ENCODE measurements at places on chromosomes 7 and 10.
A peak's percentile ranks its signal among the peaks of the same experiment; 100 is the strongest.

- DNase-seq, result no peak
Measured at GRCh38 chr10:97566336-97566996, 6.1 kb upstream of the ANKRD2 start.

DNA sequence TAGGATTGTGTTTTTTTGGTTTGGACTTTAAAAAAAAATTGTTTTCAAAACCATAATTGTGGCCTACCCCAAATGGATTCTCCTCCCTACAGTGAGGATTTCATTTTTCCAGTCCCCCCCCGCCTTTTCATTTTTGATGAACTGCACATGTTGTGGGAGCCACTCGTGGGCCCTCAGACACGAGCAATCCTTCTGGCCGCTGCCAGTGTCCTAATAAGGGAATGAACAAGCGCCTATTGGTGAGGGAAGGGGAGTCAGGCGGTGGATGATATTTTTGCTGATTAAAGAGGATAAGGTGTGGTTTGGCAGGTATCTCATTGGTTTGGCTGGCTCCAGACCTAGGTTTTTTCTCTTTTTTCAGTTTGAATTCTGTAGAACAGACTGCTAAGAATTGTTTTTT, 78.7 kb upstream of the AGBL3 start:
- DNase-seq, result no peak

DNA sequence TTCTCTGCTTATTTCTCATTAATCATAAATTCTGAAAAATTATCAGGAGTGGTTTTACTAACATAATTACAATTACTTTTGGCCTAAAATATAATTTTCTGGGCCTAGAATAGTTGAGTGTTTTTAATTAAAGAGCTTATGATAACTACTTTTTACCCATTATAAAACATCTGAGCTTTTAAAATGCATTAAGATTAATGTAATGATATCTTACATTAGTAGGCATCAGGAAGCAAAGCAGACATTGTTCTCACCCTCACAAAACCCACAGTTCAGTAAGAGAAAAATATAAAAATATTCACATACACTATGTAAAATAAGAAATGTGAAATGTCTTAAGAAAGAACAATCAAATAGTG, 443.7 kb upstream of the SEMA3A start:
- DNase-seq, result no peak

DNA sequence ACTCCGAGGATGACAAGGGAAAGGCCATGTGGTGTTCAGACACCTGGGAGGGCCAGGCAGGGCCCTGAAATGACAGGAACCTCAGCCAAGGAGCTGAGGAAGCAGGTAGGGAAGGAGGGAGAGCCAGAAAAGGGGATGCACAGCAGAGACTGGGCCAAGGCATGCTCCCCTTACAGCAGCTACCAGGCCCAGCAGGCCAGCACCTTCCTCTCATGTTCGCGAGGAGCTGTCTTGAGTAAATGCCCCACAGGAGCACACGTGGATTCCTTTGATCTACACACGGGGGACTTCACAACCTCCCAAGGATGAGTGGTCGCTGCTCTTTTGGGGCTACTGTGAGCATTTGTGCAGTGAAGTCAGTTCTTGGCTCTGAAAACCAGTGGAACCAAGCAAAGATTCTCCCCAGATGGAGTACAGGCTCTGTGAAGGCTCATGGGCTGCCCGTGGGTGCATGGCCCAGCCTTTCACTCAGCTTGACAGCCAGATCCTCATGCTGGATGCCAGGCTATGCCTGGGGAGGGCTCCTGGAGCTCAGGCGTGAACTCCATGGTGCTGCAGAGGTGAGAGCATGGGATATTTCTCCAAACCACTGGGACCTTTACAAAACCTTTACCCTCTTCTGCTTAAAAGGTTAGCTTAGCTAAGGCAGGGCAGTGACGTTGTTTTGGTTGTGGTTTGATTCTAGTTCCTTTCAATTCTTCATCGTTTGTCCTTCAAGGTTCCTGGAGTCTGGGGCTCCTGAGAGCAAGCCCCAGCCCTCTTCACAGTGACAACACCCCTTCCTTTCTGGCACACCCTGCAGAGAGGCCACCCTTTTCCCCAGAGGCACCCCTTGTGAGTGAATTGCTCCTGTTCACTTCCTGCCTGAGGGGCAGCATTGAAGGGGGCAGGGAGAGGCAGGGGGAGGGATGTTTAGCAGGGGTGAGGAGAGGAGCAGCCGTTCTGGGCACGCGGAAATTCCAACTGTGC, 74.2 kb upstream of the ZPBP start:
- DNase-seq, result no peak

GRCh38 chr10:70378122-70378521, 4.3 kb downstream of the LRRC20 start:
- no peak for DNase-seq

- DNase-seq, result no peak
Measured at GRCh38 chr7:45626441-45627430, 52.6 kb downstream of the ADCY1 start.

GRCh38 chr7:150901160-150902035, 49.1 kb downstream of the AOC1 start:
- peak; percentile 62 for DNase-seq

DNA sequence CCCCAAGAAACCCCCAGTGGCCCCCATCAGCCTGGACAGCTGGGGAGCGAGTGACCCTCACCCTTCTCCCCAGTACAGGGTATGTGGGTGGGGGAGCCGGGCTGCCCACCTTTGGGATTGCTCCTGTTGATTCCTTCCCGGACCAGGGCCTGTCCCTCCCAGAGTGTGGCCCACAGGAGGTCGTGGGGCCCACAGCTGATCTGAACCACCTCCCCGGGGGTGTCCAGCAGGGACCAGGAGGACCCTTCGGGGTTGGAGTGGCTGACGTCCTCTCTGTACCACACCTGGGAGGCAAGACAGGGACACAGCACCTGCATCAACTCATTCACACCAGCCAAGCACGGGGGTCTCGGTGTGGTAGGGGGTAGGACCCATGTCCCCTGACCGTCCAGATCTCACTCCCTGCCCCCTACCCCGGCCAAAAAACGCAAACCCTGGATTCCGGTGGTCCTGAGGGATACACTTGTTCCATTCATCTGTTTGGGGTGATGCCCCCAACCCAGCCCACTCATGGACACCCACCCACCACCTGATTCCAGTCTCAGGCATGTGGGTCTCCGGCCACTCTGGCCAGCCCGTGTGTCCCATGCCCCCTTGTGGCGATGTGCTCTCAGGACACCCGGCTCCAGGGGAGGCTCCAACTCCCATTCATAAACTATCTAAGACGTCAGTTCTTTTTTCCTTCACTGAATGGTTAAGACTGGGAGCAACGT, 10.9 kb downstream of the TECPR1 start:
- DNase-seq, result peak; percentile 50

DNA sequence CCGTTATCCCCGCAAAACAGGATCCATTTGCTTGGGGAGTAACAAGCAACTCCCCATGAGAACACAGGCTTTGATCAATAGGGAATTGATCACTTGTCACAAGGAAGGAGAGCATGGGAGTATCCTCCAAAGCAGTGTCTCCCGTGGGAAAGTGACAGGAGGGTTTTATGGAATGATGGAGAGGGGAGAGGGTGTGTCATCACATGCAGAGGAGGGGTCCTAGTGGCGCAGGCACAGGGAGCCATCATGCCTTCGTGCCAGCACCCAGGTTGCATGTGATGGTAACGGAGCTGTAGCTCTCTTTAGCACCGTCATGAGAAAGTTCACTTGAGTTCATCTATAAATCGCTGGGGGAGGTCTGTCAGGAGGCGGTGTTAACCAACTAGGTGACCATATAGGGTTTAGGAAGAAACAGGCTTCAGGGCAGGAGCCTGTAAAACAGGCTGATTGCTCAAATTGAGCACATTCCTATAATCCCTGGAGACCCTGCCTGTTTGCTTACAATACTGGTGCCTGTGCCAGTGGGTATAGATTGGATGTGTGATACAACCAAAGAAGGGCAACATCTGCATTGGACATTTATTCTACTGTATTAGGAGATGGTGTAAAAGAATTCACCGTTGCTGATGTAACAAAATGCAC, 428.5 kb downstream of the GALNT17 start:
- no peak for DNase-seq

GRCh38 chr10:86329093-86329710, 37.4 kb downstream of the GRID1 start:
- no peak for DNase-seq

GRCh38 chr10:37442882-37443281, 317.5 kb downstream of the ANKRD30A start:
- no peak for DNase-seq

DNA sequence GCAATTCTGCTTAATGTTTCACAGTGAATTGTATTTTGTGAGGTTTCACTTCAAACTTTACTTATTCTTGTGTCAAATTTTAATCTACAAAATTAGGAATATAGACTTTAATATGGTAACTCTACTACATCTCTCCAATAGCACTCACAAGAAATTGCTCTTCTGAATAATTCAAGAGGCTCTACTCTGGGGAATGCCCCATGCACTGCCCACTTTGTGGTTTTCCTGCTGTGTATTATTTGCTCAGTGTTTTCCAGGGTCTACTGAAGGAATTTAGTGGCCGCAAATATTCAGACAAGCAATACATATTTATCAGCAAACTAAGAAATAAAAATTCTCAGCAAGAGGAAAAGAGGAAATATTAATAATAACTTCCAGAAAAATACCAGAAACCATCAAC, 611.4 kb downstream of the TNS3 start:
- no peak for DNase-seq

- no peak for DNase-seq
Measured at GRCh38 chr10:107517811-107518210, 353.3 kb upstream of the SORCS1 start.

DNA sequence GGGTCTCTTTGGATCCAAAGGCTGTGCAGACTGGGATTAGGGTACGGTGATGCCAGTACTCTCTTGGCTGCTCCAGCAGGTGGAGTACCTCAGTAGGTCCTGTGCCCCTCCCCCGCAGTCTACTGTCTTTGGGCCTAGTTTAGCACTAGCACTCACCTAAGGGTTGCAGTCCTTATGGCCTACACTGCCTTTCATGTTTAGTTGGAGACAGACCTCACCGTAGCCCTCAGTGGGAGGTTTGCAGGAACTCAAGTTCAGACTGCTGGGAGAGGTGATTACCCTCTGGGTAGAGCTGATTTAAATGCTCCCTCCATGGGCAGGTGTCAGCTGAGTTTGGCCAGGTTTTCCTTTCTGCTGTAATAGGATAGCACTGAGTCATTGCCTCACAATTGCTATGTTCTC, 210.8 kb upstream of the TMEM196 start:
- DNase-seq, result no peak

DNA sequence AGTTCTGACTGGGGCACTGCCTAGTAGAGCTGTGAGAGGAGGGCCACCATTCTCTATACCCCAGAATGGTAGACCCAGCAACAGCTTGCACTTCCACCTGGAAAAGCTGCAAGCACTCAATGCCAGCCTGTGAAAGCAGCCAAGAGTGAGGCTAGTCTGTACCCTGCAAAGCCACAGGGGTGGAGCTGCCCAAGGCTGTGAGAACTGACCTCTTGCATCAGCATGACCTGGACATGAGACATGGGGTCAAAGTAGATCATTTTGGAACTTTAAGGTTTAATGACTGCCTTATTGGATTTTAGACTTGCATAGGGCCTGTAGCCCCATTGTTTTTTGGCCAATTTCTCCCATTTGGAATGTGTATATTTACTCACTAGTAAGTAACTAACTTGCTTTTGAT, 206.3 kb downstream of the TPK1 start:
- DNase-seq, result no peak

DNA sequence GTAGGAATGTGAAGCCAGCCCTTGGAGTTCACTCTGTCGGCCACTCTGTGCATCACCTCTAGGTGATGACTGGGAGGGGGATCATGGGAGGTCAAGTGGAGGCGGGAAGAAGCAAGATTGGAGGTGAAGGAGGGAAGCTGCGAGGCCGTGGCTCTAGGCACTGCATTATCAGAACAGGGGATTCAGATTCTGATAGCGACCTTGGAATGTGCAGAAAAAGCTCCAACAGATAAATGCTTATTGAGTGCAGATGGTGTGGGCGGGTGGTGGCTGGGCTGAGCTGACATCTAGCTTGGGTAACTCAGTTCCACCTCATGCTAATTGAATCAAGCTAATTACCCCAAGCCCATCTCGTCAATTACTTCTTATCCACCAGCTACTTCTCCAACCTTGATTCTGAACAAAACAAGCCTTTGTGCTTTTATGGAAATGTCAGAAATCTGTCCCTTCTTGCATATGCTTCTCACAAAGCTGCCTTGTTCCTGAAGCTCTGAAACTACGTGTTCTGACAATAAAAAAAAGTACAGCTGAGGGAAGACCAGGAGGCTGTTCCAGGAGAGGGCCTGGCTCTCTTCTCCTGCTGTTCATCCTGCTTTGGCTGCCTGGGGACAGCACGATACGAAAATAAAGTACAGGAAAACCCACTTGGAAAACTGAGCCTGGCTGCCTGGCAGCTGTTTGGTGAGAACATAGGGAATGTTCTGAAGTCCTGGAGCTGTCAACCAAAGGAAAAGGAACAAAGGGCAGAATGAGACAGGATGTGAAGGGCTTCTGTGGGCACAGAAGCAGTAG, 27.5 kb downstream of the STRA8 start:
- no peak for DNase-seq

DNA sequence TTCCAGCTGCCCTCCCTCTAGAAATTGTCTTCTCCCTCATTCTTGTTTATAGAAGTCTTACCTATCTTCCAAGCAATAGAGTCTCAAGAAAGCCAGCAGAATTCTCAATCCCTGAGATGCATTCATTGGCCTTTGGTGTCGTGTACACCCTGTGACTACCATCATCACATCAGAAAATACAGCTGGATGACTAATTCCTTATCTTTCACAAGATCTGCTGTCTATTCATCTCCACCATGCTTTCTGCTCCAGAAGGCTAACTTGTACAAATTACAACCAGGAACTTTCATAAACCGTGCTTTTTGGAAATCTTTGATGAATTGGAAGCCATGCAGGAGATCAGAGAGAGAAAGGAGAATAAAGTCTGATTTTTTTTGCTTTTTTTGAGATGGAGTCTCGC, 1062.9 kb upstream of the GHITM start:
- no peak for DNase-seq

DNA sequence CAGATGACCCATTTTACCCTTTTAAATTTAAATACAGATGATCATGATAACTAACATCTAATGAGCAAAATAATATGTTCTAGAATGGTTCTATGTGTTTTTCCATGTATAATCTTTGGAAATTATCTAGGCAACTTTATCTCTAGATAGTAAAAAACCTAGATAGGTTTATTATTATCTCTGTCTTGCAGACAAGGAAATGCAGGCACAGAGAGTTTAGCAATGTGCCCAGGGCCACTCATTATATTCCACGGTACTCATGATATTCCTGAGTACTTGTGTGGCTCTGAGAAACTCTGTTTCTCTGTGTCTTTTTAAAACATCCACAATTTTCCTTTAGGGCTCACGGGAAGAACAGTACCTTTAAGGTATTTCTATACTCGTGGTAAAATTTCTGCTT, 26.4 kb upstream of the SNX13 start:
- DNase-seq, result no peak

GRCh38 chr10:101216207-101217043, 12.8 kb downstream of the LBX1 start:
- DNase-seq, result no peak

- no peak for DNase-seq
Measured at GRCh38 chr10:27724287-27724686, 21.3 kb downstream of the MKX start.

GRCh38 chr10:76778914-76779795, 858.5 kb downstream of the KCNMA1 start:
- DNase-seq, result no peak
